ENCODE measurements at places on chromosomes 13 and 19.

DNA sequence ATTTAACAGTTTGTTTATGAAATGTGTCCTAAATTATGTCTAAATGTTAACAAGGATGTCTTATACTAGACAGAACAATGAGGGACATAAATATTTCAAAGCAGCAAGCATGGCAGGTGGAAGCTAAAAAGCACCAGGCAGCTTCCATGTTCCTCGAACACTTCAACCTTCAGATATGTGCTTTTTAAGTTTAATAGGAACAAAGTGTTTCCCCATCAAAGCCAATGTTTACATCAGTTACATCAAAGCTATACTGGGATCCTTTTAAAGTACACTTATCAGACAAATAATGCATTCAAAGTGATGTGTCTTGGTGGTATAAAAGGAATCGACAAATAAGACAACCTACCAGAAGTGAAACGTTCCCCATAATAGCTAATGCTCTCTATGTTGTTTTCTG, 2841.1 kb upstream of the PCDH20 start:
- DNase-seq = no peak

GRCh38 chr13:26220575-26220974, 1.5 kb downstream of the RNF6 start:
- DNase-seq = no peak

DNA sequence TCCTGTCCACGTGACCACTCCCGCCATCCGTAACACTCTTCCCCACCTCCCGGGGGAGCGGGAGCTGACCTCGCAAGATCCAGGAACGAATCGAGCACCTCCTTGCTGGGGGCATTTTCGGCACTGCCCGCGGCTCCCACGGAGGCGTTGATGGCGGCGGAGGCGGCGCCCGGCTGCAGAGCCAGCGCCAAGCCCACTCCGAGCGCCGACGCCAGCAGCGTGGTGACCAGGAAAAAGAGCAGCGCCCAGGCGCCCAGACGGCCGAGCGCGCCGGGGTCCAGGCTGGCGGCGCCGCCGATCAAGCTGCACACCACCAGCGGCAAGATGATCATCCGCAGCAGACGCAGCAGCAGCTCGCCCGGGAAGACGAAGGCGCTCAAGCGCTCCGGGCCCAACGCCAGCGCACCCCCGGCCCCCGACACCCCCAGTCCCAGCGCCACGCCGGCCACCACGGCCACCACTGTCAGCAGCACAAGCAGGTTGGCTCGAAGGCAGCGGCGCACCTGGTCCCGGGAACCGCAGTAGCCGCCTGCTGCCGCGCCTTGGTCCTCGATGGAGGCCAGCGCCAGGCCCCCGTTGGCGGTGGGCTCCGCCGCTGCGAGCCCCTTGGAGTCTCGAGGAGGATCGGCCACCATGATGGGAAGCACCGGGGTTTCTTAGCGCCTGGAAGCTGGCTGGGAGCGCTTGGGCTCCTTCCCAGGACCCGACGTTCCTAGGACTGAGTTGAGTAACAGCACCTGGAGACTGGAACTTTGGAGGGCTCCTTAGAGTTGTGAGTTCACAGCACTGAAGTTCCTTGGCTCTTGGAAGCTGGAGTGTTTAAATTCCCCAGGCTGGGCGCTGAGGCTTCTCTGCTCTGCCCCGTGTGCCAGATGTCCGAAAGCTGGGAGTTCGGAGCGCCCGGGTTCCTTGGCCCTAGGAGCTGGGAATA, 798 bp downstream of the SLC1A5 start:
- DNase-seq = peak; percentile 66

GRCh38 chr19:15432018-15432494, 13.3 kb upstream of the AKAP8L start:
- DNase-seq = no peak

GRCh38 chr19:18007044-18007916, 690 bp upstream of the ARRDC2 start:
- DNase-seq = peak; percentile 87

- peak; percentile 4 for DNase-seq
These were observed 156.2 kb downstream of the COG6 start for GRCh38 chr13:39811696-39812095.

GRCh38 chr13:57734306-57734705, 102.8 kb downstream of the PCDH17 start:
- no peak for DNase-seq

GRCh38 chr19:49439836-49440235, 1.5 kb downstream of the SLC17A7 start:
- DNase-seq = no peak

- no peak for DNase-seq
These were observed 169.7 kb upstream of the MAB21L1 start for GRCh38 chr13:35646056-35646774.

GRCh38 chr19:55703790-55704215, 28.8 kb downstream of the EPN1 start:
- DNase-seq = no peak

GRCh38 chr13:75224053-75224742, 257.8 kb downstream of the TBC1D4 start:
- no peak for DNase-seq

- DNase-seq = peak; percentile 63
These were observed 7.0 kb upstream of the MYDGF start for GRCh38 chr19:4676955-4677731.

DNA sequence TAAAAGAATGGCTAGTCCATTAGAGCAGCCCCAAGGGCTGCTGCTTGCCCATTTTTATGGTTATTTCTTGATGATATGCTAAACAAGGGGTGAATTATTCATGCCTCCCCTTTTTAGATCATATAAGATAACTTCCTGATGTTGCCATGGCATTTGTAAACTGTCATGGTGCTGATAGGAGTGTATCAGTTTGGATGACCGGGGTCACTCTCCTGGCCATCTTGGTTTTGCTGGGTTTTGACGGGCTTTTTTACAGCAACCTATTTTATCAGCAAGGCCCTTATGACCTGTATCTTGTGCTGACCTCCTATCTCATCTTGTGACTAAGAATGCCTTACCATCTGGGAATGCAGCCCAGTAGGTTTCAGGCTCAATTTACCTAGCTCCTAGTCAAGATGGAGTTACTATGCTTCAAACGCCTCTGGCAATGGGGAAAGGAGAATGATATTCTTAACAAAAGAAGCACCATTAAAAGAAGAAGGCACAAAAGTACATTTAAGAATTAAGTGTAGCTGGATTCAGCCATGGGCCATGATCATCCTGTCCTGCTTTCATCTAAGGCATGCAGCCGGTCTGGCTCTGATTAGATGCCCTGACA, 1156.0 kb downstream of the PCDH9 start:
- DNase-seq = no peak

- no peak for DNase-seq
These were observed 516.1 kb downstream of the DACH1 start for GRCh38 chr13:71350886-71351285.

DNA sequence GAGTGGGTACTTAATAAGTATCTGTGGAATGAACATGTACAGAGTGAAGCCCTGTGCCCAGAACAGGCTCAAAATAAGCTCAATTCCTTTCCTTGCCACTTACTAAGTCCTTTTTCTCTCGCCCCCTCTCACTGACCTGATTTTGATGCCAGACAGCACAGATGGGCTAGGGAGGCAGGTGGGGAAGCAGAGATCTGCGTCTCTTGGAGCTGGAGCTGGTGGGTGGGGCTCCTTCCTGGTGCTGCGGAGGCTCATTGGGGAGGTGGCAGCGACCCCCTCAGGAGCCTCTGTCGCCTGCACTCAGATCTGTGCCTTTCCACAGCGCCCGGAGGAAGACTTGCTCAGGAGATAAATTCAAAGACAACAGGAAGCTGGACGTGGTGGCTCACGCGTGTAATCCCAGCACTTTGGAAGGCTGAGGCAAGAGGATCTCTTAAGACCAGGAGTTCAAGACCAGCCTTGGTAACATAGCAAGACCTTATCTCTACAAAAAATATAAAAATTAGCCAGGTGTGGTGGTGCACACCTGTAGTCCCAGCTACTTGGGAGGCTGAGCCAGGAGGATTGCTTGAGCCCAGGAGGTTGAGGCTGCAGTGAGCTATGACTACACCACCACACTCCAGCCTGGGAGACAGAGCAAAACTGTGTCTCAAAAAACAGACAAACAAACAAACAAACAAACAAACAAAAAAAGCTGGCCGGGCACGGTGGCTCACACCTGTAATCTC, 14.6 kb downstream of the AKT2 start:
- no peak for DNase-seq

GRCh38 chr13:48994706-48995105, 19.0 kb downstream of the FNDC3A start:
- DNase-seq = no peak

- peak; percentile 6 for DNase-seq
These were observed 3.2 kb downstream of the TEX30 start for GRCh38 chr13:102770435-102770834.

DNA sequence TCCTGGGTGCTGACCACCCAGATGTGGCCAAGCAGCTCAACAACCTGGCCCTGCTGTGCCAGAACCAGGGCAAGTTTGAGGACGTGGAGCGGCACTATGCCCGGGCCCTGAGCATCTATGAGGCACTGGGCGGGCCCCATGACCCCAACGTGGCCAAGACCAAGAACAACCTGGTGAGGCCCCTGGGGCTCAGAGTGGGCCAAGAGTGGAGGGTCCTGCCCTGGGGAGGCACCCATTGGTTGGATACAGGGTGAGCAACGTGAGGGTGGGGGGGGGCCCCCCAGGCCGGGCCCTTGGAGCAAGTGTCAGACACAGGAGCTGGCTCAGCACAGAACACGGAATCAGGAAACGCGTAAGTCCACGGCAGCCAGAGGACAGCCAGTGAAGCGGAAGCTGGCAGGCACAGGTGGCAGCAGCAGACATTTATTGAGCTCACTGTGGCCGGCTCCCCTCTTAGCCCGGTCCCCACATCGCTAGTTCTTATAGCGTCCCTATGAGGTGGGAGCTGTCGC, 8.9 kb downstream of the KLC3 start:
- DNase-seq = no peak

DNA sequence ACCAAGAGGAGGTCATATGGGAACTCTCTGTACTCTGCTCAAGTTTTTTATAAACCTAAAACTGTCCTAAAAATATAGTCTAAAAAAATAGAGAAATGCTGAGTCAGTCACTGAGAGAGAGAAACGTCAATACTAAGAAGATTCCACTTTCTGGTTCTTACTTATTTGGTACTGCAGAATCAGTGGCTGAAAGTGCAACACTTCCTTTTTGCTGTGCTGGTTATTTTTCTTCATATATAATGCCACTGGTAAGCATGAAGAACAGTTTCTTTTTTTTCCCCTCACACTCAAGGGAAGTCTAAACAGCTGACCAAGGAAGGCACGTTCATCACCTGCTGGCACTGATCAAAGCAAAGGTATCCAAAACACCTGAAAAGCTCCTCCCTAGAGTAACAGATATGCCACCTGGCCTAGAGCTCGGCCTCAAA, 44.3 kb upstream of the N4BP2L1 start:
- DNase-seq = no peak

GRCh38 chr13:93751117-93751516, 524.5 kb downstream of the GPC6 start:
- no peak for DNase-seq

- no peak for DNase-seq
These were observed 512.8 kb downstream of the UQCRFS1 start for GRCh38 chr19:28700176-28700575.

DNA sequence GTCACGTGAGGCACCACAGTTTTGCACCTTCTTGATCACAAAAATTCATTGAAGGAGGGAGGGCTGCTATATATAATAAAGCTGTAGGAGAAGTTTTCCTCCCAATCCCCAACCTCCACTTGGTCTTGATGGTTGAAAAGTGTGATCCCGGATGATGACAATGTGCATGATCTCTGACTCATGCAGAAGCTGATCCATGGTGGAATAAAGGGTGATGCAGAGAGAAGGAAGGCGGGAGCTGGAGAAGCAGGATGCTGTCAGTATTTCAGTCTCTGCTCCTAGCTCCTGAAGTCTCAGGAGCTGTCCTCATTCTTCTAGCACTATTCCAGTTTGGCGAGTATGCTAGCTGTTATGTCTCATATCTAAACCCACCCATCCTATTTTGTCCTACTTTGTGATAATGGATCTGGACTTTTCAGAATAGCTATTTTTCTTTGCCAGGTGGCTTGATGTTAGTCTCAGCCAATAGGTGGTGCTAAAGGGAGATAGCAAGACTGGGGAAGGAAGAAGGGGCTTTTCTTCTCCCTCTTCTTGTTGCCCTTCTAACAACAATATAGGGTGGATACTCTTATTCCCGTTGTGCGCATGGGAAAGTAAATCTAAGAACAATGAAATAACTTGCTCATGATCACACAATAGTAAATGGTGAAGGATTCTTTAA, 65.6 kb upstream of the HTR2A start:
- DNase-seq = no peak

- peak; percentile 90 for DNase-seq
These were observed 2.6 kb upstream of the KLK15 start for GRCh38 chr19:50835785-50836542.
